HCT116 (cell line): ENCODE measurements at places on chromosomes 11 and 22. TPM values are rescaled to one million over a fixed set of nuclear protein-coding genes. Genes with fewer than 3 reads are reported as not detected.

DNA sequence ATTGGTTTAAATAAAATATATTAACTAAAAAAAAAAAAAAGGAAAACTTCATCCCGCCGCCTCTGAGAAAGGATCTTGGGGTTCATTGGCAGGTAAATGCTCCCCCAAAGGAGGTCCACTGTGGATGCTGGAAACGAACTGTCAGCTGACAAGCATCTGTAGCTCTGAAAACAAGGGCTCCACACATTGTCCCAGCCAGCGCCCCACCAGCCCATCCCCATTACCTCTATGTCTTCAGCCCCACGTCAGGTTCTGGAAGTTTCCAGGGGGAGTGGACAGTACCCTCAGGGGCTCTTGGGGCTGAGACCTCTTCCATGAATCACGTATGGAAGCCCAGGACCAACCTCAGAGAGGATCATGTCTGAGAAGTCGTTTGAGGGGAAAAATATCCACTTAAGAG, 66.4 kb upstream of the WNT7B start:
- no peak for DNase-seq
- H3K4me1 ChIP-seq, result no peaks in the 10 kb centered on the region
- no peaks in the 10 kb centered on the region for H3K36me3 ChIP-seq
- H3K4me3 ChIP-seq, result no peak overlapping the region

DNA sequence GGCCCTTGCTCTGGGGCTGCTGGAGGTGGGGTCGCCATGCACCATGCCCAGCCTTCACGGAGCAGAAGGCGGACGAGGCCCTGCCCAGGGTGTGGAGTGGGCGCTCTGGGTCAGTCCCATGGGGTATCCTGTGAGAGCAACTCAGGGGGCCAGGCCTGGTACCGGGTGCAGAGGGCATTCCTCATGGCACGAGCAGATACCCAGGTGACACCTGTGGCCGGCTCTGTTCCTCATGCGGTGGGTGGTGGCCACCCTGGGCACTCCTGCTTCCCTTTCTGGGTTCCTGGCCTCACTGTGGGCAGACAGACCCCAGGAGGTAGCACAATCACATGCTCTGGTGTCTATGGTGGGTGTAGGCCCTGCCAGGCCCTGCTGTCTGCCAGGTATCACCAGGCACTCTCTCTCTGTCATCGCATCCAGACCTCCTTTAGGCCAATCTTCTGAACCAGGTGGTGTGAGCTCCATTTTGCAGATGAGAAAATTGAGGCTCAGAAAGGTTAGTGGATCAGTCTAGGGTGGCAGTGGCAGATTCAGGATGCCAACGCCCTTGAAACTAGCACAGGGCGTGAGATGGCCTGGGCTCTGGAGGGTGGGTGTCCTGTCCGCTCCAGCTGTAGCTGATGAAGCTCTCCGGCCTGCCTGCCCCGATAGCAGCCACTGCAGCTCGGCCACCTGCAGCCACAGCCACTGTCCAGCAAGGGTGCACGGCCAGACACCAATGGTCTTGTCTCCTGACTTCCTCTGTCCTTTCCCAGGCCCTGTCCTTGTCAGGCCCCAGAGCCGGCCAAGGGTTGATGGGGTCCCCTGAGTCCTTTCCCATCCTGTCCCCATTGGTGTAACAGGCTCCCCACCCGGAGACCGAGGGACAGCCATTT, 15.1 kb downstream of the DGKZ start:
- no peaks in the 10 kb centered on the region for H3K27me3 ChIP-seq
- peaks cover 47% of the 10 kb centered on the region for H3K4me1 ChIP-seq
- H3K36me3 ChIP-seq, result no peaks in the 10 kb centered on the region
- DNase-seq, result no peak
- H3K27ac ChIP-seq, result peak overlapping the region; percentile 47

DNA sequence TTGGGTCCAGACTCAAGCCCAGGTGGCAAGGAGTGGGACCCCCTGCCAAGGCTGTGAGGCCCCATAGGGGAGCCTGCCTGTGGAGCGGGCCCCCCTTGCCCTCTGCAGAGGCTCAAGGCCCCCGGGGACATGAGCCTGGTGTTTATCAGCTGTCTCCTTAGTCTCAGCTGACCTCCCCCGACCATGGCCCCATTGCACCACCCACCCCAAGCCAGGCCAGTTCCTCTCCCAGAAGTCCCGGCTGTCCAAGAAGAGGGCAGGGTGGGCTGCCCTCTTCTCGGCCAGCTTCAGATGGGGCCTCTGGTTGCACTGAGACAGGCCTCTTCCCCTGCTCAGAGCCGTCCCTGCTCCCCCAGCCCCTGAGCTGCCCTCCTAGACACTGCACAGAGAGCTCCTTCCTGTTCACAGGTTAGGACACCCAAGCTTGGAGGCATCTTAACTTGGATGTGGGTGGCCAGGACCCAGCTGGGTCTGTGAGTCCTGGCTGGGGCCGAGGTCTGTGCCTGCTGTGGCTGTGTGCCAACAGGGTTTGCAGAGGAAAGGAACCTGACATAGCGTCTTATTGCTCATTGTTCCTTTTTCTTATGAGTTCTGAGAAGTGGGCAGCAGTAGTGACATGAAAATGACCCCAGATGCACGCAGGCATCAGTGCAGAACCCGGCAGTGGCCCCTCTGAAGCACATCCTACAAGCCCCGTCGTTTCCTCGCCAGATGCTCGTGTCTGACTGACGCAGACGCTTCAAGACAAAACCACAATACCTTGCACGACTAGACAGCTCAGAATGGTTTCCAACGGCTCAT, 5.4 kb downstream of the TRABD start:
- DNase-seq, result no peak
- H3K4me1 ChIP-seq, result peaks cover 40% of the 10 kb centered on the region
- no peaks in the 10 kb centered on the region for H3K27me3 ChIP-seq
- H3K4me3 ChIP-seq, result peak overlapping the region; percentile 57

- no peak overlapping the region for H3K27ac ChIP-seq
- DNase-seq, result no peak
- no peaks in the 10 kb centered on the region for H3K4me1 ChIP-seq
- no peak overlapping the region for H3K4me3 ChIP-seq
Measured at GRCh38 chr22:23098718-23099530, 28.6 kb downstream of the GNAZ start.

- no peaks in the 10 kb centered on the region for H3K36me3 ChIP-seq
- H3K4me1 ChIP-seq, result peaks cover 46% of the 10 kb centered on the region
- 0 out of 2 replicates have a peak overlapping the region, but pooled peaks have one; percentile 7 for H3K4me3 ChIP-seq
- peak overlapping the region; percentile 100 for H3K27ac ChIP-seq
Measured at GRCh38 chr11:65416341-65416824, 6.2 kb upstream of the NEAT1 start.

- no peaks in the 10 kb centered on the region for H3K36me3 ChIP-seq
- H3K4me3 ChIP-seq, result no peak overlapping the region
- no peak overlapping the region for H3K27ac ChIP-seq
- no peak for DNase-seq
Measured at GRCh38 chr11:100936781-100937180, 192.8 kb downstream of the PGR start.

GRCh38 chr11:123292647-123293046, 97.6 kb upstream of the CLMP start:
- H3K4me3 ChIP-seq, result no peak overlapping the region
- H3K27ac ChIP-seq, result no peak overlapping the region
- H3K27me3 ChIP-seq, result no peaks in the 10 kb centered on the region
- DNase-seq, result no peak
- no peaks in the 10 kb centered on the region for H3K36me3 ChIP-seq

- H3K27me3 ChIP-seq, result no peaks in the 10 kb centered on the region
- no peak for DNase-seq
- H3K36me3 ChIP-seq, result peaks cover 50% of the 10 kb centered on the region
Measured at GRCh38 chr22:19373450-19373849, 58.1 kb downstream of the HIRA start.

LDLRAD3 gene
- 19.0 TPM for total RNA-seq

LARGE2 gene
- total RNA-seq, result 67.6 TPM

GPR83 gene
- 0.39 TPM for total RNA-seq

MMP7 gene
- total RNA-seq, result 0.61 TPM

ELMOD1 gene
- 2.9 TPM for total RNA-seq
